ENCODE measurements at places on chromosomes 12 and 14.

GRCh38 chr12:21500786-21501257, 613 bp downstream of the RECQL start:
- no peak for DNase-seq

GRCh38 chr14:36916668-36917067, 255.0 kb downstream of the PAX9 start:
- peak; percentile 78 for DNase-seq

DNA sequence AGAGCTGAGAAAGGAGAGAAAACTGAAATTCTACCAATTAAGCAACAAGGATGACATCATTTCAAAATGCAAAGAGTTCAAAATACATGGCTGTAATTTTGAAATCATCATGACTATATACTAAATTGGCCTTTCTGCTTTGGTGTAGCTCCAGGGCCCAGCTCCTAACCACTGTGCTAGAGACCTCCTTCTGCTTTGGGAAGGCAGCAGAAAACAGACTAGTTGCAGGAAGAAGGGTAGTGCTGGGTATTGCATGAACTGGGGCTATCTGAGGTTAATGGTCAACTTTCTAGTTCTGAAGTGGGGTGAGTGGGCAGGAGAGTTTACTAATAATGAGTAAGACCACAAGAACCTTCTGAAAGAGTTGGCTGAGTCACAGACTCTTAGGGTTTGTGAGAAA, 66.2 kb downstream of the PTGER2 start:
- DNase-seq: no peak

DNA sequence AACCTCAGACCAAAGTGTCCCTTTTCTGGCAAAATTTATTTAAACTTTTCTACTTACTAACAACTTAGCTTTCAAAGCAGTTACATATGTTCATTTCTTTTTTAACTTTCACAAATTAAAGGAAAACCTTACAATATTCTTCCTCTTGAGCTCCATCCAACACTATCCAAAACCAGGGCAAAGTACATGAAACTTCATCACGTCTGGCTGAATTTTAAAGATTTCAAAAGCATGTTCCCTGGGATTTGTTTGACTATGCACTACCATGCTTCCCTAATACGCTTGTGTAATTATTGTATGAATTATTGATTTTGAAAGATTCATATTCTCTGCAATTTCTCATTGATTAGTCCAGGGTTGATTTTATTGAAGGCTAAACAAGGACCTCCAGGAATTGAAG, 343.1 kb upstream of the TMPO start:
- no peak for DNase-seq

- no peak for DNase-seq
These were observed 159.2 kb downstream of the PAH start for GRCh38 chr12:102757882-102758226.
